Brain microvascular endothelial cell (primary cell): ENCODE measurements at places on chromosomes 12 and 14.

DNA sequence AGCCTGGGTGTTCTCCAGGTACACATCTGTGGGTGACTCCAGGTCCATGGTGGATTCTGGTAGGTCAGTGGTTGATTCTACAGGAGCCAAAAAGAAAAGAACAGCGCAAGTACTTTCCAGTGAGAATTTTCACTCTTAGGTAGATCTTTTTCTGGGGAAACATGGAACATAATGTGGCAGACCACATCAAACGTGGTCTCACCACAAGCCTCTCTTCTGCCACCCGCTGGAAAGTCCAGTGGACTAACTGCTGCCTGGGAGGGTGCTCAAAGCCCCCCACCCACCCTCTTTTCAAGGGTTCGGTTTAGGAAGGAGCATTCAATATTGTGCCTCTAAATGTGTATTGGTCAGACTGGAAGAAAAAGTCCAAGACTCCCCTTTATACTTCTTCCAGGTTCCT lies 36.1 kb upstream of the PRB2 start:
- no peak for DNase-seq

DNA sequence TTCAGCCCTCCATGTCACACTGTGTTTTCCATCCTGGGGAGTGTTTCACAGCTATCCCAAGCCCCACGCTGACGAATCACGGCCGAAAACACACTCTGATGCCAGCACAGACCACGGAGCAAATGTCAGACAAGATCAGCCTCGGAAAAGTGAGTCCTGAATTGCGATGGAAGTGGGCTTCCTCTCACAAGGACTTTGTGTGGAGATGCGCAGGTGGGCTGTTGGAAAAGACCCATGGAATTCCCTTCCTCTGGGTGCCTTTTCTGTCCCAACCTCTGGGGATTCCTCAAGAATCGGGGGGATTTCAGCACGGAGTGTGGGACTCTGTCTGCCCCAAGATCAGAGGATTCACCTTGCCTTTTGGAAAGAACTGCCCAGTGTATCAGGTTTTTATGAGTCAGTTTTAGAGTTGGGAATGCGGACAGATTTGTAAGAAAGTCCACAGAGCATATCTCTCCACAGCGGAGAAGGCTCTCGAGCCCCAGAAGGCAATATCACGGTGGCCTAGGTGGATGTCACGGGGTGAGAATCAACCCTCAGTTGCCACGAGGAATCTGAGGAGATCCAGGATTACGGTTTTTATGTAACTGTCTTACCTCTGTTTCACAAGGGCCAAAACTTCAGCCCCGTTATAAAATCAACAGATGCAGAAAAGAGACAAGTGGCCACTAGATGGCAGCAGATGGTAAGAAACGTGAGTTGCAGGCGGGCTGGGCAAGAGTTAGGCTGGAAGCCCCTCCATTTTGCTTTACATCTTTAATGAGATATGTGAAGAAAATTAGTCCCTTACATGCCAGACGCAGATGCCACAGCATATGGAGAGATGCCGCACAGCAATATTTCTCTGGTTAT lies 201.9 kb downstream of the DAD1 start:
- peak; percentile 70 for DNase-seq

GRCh38 chr14:47949006-47949405 lies 273.6 kb upstream of the MDGA2 start:
- no peak for DNase-seq

GRCh38 chr14:62689733-62690132 lies 355.5 kb downstream of the KCNH5 start:
- DNase-seq: no peak

DNA sequence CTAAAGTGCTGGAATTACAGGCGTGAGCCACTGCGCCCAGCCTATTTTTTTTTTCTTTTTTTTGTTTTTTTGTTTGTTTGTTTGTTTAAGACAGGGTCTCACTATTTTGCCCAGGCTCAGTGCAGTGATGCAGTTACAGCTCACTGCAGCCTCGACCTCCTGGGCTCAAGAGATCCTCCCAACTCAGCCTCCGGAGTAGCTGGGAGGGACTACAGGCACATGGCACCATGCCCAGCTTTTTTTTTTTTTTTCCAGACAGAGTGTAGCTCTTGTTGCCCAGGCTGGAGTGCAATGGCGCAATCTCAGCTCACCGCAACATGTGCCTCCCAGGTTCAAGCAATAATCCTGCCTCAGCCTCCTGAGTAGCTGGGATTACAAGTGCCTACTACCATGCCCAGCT lies 5.8 kb upstream of the ITFG2 start:
- DNase-seq: no peak

DNA sequence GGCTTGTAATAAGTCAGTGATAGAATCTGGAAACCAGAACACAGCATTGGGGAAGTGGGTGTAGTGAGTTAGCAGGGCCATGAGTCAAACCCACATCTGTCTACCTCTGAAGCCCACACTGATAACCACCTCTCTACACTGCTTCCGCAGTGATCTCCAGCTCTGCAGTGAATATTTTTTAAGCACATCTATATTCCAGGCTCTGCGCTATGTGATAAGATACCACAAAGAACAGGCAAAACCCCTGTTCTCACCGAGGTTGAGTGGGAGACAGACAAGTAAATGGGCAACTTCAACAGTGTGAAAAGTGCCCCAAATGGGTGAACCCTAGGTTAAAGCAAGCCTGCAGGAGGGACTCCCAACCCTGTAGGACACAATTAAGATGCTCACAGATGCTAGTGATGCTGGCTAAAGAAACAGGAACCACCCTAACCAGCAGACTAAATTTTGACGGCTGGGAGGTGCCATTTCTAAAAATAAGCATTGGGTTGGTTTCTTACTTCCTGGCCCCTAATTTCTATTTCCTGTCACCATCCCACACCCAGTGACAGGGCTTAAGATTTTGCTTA lies 375.0 kb downstream of the DPF3 start:
- no peak for DNase-seq

DNA sequence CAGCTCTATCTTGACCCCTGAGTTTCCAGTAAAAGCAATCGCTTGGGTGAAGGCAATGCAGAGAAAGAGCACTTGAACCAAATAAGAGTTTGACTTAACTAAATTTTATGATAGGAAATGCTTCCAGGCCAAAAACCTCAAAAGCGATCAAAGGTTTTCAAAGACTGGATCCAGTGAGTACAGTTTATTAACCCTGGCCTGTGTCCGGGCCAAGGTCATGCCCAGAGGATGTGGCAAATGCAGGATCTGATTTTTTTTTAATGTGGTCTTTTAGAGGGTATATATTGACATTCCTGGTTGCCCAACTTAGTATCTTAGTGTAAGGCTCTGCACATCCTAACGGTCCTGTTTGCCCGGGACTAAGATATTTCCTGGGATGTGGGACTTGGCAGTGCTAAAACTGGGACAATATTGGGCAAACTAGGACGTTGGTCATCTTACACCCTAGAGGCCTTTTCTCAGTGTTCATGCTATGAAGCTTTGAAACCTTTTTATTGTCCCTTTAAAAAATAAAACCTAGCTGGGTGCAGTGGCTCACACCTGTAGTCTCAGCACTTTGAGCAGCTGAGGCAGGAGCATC lies 40.1 kb upstream of the TMED10 start:
- no peak for DNase-seq

DNA sequence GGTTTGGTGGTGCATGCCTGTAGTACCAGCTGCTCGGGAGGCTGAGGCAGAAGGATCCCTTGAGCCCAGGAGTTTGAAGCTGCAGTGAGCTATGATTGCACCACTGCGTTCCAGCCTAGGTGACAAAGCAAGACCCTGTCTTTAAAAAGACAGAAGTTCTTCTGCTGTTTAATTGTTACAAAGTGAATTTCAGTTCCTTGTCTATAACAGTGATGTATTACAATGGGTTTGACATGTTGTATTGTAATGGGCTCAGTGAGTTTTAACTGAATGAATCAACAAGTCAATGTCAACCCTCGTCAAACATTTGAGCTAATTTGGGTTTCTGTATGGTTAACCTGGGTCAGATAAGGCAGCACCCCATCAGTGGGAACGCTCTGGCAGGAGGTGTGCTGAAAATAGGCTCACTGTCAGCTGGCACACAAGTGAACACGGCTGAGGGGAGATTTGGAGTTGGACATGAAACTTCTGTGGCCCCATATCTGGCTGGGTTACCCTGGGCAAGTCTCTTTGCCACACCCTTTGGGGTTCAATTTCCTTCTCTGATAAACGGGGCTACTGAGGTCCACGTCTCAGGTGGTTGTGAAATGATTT lies 14.0 kb upstream of the TRPV4 start:
- DNase-seq: no peak
